ENCODE measurements at places on chromosomes 11 and 22.

DNA sequence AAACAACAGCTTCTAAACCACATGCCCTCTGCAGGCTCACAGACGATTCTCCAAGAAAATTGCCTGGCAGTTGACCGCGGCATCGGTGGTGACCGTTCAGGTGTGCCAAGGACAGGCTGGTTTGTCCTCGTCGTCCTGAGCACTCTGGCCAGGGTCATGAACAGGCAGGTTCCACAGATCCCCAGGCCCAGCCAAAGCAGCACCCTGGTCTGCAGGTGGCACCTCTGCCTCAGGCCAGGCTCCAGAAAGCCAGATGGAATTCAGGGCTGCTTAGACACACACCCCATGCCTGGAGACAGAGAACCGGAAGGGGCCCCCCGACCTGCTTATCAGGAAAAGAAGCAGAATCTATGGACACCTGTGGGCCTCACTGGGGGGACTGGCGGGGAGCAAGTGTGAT, 338.7 kb downstream of the BRD1 start:
- DNase-seq, result no peak
- H3K36me3 ChIP-seq, result no peaks in the 10 kb centered on the region
- no peak overlapping the region for H3K27ac ChIP-seq
- H3K27me3 ChIP-seq, result no peaks in the 10 kb centered on the region
- no peak overlapping the region for H3K4me3 ChIP-seq
- no peaks in the 10 kb centered on the region for H3K4me1 ChIP-seq

DNA sequence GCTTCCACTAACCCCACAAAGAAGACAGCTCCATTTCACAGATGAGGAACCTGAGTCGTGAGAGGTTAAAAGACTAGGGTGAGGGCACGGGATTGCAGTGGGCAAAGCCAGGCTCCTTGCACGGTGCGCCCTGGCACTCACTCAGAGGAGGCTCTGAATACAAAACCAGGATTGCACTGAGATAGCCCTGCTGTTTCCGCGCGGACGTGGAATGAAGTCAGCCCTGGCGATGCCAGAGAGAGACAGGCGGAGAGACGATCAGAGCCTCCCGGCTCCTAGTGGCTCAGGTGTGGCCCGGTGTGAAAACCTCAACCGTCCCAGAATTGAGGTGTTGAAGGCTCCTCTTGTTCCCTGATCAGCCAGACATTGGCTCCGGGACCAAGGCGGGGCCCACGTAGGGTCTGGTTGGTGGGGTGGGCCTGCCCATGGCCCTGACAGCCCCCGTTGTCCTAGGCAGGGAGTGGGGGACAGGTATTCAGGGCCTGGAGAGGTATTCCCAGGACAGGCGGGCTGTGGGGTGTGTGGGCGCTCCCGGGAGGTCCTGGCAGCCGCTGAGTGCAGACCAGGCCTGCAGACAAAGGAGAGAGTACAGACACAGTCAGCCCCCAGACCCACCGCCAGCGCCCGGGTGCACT, 43.1 kb upstream of the LINC01488 start:
- no peak for DNase-seq
- no peak overlapping the region for H3K4me3 ChIP-seq
- H3K27me3 ChIP-seq, result no peaks in the 10 kb centered on the region
- no peaks in the 10 kb centered on the region for H3K36me3 ChIP-seq
- H3K27ac ChIP-seq, result no peak overlapping the region

GRCh38 chr11:70225681-70226177, 22.6 kb downstream of the FADD start:
- H3K36me3 ChIP-seq, result no peaks in the 10 kb centered on the region
- DNase-seq, result no peak
- no peaks in the 10 kb centered on the region for H3K4me1 ChIP-seq
- no peak overlapping the region for H3K4me3 ChIP-seq

DNA sequence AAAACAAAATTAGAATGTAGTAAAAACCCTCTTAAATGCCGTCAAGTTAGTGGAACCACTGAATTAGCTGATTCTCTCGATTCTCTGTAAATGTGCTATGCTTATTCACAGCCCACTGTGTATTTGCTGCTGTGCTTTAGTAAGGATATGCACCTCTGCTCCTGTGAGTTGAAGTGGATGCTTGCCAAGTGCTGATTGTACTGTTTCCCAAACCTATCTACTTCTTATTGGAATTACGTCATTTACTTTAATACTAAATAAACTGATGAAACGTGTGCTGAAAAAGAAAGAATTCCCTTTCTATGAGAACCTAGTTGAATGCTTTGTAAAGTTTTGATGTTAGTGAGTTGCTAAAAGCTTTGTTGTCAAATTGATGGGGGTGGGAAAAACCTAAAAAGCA, 158.4 kb downstream of the LRRC4C start:
- H3K27ac ChIP-seq, result no peak overlapping the region
- DNase-seq, result no peak
- no peaks in the 10 kb centered on the region for H3K36me3 ChIP-seq
- H3K27me3 ChIP-seq, result no peaks in the 10 kb centered on the region

DNA sequence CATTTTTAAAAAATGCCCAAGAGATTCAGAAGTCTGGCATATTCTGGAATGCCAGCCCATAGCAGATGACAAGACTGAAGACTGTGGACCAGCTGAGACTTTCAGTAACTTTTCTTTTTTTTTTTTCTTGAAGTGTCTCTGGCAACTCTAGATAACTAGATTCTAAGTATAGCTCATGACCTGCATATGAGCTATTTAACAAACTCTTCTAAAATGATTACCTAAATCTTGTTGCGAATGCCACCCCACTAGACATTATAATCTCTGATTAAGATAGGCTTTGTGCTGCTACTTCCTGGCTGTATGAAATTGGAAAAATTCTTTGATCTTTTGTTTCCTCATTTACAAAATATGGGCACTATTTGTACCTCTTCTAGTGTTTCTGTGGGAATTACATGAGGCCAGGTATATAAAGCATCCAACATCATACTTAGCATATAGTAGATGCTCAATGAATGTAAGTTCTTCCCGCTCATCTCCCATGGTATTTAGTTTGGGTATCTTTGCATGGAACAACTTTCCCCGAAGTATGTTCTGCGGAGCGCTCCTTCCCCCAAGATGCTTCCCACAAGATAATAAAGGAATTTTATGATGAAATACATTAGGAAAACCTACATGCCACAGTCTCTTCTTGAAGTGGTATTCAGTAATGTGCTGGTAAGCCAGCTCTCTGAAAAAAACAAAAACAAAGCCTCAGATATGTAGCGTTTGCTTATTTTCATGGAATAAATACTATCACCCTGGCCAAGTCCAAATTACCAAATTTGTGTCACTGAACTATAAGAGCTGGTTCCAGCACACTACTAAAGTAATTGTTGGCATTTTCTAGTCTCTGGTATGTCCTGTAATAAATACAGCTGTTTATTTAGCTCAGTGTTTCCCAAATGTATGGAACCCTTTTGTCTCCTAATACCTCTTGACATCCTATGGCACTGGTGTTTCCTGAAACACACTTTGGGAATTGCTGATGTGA, 86.8 kb upstream of the TIMP3 start:
- no peak overlapping the region for H3K4me3 ChIP-seq
- no peaks in the 10 kb centered on the region for H3K4me1 ChIP-seq
- no peaks in the 10 kb centered on the region for H3K27me3 ChIP-seq
- DNase-seq, result no peak
- no peaks in the 10 kb centered on the region for H3K36me3 ChIP-seq

DNA sequence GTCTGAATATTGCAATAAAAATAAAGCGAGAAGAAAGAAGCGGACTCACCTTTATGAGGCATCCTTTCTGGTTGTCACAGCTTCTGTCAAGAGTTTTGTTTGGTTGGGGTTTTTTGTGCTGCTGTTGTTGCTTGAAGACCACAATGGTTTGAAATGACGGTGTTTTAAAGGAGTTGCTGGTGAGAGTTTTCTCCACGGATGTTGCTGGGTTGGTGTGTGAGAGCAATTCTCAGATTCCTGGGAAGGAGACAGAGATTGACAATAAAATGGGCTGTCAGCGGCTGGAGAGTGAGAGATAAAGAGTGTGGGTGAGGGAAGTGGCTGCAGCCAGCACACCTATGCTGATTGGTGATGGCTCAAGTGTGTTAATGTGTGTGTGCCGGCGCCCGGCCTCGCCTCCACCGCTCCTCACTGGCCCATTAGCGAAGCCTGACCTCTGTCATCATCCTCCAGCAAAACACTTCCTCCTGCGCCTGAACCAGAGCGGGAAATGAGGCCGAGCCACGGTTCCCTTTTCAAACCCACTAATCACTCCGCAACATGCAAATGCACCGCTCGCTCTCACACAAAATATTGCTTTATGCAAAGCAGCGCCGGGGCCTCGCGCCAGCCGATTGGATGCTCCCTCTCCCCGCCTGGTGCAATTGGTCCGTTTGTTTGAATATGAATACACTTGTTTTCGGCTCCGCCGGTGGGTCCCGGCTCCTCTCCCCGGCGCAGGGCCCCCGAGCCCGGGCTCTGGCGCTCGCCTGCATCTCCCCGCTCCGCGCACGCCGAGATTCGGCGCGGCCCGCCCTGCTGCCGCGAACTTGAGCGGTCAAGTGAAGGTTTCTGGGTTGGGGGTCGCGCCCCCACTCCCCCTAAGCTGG, at the start of gene PAX6:
Gene PAX6 (minus strand): TSS at position 544 of the 869 bp plus-strand sequence. CDS start 4,911 bp downstream, outside the sequence.
- peaks cover 100% of the 10 kb centered on the region for H3K27me3 ChIP-seq
- no peak within 1 kb of the TSS for H3K27ac ChIP-seq

GRCh38 chr11:95359756-95360155, 128.8 kb upstream of the SESN3 start:
- no peaks in the 10 kb centered on the region for H3K36me3 ChIP-seq
- no peak for DNase-seq
- H3K4me3 ChIP-seq, result no peak overlapping the region
- peaks cover 63% of the 10 kb centered on the region for H3K4me1 ChIP-seq

GRCh38 chr22:20238536-20238900, 29.6 kb downstream of the RTN4R start:
- DNase-seq, result no peak
- H3K27ac ChIP-seq, result no peak overlapping the region
- H3K27me3 ChIP-seq, result peaks cover 17% of the 10 kb centered on the region

GRCh38 chr11:104572279-104572678, 326.0 kb downstream of the CASP12 start:
- no peaks in the 10 kb centered on the region for H3K27me3 ChIP-seq
- H3K36me3 ChIP-seq, result no peaks in the 10 kb centered on the region
- no peak overlapping the region for H3K27ac ChIP-seq
- DNase-seq, result no peak
- no peaks in the 10 kb centered on the region for H3K4me1 ChIP-seq

DNA sequence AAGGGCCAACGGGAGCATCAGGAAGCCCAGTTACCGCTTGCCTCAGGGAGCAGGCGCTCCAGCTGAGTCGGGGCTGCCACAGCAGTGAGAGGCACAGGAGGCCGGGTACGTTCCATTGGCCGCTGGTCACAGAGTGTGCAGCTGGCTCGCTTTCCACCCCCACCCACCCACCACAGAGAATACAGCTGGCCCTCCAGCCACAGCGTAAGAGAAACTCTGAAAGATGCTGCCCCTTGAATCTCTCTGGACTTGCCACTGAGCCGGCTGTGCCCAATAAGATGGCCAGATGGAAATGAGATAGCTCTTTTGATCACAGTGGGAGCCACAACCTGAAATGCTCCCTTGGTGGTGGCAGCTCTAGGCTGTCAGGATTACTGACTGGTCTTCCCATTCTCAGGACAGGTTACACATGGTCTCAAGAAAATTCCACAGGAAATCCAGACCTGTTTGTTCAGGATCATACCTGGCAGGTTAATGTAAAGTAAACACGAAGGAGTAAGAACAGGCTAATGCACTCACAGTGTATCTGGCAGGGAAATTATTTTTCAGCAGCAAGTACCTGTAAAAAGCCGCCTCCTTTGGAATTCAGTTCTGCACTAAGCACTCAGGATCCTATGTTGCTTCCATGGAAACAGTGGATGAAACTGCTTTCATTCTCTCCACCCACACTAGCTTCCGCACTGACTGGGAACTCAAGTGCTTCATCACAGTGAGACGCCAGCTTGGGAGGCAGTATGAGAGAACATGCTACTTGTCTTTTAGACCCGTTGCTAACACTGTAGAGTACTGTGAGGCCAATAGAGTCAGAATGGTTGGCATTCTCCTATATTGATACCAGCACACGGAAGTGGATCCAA, 16.5 kb downstream of the SIAE start:
- H3K27me3 ChIP-seq, result no peaks in the 10 kb centered on the region
- no peak overlapping the region for H3K4me3 ChIP-seq
- H3K27ac ChIP-seq, result no peak overlapping the region
- H3K4me1 ChIP-seq, result no peaks in the 10 kb centered on the region
- H3K36me3 ChIP-seq, result peaks cover 5% of the 10 kb centered on the region
- no peak for DNase-seq

- no peaks in the 10 kb centered on the region for H3K27me3 ChIP-seq
- no peak for DNase-seq
- H3K4me1 ChIP-seq, result peaks cover 70% of the 10 kb centered on the region
- H3K36me3 ChIP-seq, result no peaks in the 10 kb centered on the region
- peak overlapping the region; percentile 93 for H3K27ac ChIP-seq
- H3K4me3 ChIP-seq, result no peak overlapping the region
These were observed 123.3 kb upstream of the CRYBB3 start for GRCh38 chr22:25076336-25076735.

DNA sequence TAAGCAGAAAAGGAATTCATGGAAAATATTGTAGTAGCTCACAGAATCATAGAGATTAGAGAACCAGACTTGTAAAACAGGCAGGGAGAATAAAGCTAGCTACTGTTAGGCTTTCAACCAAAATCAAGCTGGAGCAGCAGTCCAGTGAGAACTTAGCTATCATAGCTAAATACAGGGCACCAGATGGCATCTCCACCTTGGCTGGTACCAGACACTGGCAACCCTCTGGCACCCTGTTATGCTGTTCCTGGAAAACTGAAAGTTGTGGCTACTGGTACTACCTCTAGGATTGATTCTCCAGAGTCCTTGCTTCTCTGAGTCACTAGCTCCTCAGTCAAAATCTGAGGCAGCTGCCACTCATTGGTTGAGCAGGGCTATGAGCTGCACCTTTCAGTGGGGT, 6.0 kb upstream of the DRD2 start:
- no peaks in the 10 kb centered on the region for H3K36me3 ChIP-seq
- no peak overlapping the region for H3K4me3 ChIP-seq
- H3K27ac ChIP-seq, result no peak overlapping the region
- no peak for DNase-seq

- no peak for DNase-seq
- H3K27ac ChIP-seq, result no peak overlapping the region
- H3K4me3 ChIP-seq, result no peak overlapping the region
These were observed 148.8 kb downstream of the DBX1 start for GRCh38 chr11:20011307-20011951.

DNA sequence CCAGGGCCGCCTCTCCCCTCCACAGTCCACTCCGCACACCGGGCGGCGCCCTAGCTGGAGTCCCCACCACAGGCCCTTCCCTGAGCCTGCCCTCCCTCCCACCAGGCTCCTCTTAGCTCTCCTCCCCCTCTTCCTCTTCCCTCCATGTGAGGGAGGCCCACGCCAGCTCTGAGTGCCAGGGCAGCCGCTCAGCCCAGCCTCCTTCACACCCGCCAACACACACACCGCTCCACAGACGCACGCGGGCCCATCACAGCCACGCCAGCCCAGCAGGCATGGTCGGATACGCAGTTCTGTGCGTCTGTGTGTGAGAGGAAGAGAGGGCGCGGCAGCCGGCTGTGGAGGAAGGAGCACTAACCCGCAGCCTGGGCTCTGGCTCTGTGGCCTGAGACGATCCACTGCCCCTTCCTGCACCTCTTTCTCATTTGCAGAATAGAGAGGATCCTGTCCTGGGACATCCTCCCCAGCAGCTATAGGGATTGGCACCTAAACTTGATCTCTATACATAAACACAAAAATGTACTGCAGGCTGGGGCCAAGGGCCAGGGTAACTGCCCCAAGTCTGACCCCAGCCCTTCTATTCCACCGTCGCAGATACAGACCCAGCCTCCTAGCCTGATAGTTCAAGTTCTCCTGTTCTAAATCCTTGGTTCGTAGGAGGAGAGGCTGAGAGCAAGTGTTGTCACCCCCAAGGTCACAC, 3.5 kb downstream of the CHRM4 start:
- H3K36me3 ChIP-seq, result no peaks in the 10 kb centered on the region
- H3K4me1 ChIP-seq, result peaks cover 41% of the 10 kb centered on the region
- no peak overlapping the region for H3K4me3 ChIP-seq
- H3K27ac ChIP-seq, result no peak overlapping the region

Measured in tibial artery (tissue), 4 donors.